ENCODE measurements at places on chromosomes 5 and 9.

GRCh38 chr5:153520952-153521351, 30.5 kb downstream of the GRIA1 start:
- DNase-seq, result no peak

DNA sequence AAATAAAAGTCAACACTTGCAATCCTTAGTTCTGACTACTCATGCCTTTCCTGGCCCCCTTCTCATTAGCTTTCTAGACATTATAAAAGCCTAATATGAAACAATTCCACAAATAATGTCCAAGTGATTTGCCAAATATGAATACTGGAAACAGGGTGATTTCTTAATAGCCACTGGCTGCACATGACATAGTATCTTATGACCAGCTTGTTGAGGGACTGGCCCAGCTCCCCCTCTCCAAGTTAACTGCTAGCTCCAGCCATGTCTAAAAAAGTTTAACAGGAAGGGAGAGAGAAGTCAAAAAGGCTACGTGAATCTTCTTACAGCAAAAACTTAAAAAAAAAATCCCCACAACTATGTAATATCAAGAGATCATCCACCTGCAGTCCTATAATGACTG, 1.5 kb downstream of the CERT1 start:
- DNase-seq, result no peak

DNA sequence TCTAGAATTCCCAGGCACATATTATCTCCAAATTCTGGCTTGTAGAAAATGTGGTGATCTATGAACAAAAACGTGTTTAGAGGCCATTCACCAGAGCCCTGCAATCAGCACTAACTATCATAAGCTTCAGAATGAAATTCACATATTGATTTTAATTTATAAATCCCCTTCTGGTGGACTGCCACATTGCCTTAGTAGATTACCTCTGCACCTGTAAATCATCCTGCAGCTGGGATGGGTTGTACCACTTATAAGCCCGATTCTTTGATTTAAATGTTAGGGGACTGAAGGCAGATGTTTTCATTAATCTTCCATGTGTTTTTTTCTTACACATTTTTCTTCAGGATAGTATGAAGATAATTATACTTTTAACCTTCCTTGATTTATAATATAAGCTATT, 140.7 kb upstream of the PTPRD start:
- no peak for DNase-seq

DNA sequence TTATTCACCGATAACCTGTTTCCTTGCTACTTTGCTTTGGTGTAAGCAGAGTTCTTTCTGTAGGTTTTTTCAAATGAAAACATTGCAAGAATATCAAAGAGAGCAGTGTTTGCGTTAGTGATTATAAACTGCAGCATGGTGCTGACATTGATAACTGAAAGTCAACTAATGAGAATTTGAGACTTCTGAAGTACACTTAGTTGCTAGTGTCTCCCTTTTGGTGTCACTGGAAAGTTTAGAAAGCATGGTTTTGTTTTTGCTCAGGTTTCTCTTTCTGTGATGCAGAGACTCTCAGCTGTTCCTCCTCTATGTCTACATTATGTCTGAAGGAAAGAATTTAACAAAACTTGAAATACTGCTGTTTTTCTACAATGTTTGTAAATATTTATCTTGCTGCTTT, 80.2 kb upstream of the ZNF169 start:
- no peak for DNase-seq

- DNase-seq, result no peak
Measured at GRCh38 chr9:15246708-15247107, 60.3 kb downstream of the TTC39B start.

DNA sequence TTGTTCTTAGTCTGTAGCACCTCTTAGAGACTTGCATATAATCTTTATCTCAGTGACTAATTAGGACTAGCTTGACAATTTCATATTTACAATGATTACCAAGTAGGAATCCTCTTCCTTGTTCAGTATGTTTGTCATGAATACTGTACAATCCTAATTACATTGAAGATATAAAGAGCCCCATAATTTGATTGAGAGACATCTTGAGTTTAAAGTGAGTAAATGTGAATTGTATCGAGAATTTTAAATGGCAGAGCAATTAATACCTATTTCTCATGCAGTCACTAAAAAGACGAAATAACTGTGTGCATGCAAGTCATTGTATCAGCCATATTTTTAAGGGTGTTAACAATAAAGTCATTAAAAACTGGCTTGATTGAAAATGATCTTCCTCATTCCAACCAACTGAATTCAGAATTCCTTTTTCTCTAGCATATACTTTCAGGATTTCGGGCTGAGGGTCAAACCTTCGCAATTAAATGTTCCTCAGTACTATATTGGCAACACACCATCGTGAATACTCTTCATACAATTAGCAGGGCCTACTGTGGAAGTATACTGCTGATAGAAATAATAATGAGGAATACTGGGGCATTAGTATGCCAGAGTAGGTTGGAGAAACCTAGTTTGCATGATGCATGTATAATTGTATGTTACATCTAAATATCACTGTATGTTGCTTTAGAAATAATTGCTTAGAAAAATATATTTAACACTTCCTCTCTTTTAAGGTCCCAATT, 284.7 kb upstream of the TMEM161B start:
- DNase-seq, result no peak

GRCh38 chr5:84249918-84250630, 134.6 kb downstream of the EDIL3 start:
- DNase-seq, result no peak

GRCh38 chr5:150604010-150604409, 36.5 kb upstream of the SYNPO start:
- no peak for DNase-seq

DNA sequence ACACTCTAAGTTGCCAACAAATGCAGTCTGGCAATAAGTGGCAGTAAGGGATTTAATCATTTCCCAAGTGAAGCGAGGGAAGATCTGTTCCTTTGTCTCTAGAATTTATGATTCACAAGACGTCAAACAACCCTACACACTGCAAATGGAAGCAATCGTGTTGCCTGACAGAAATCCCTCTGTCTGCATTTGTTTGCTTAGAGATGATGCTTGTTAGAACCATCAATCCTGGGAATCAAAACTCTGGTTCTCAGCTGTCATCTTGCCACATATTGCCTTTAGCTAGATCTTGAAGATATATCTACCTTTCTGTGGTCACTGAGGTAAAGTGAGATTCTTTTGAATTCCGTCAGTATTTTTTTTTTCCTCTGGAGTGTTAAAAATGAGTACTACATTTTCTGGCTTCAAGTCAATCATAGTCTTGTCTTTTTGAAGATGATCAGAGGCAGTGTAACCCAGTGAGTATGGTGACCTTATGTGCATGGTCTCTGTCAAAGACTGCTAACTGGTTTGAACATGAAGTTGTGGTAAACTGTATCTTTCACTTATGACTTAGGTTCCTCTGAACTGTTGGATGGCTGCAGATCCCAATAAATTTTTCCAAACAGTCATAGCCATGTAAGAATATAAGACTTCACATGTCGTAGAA, 106.4 kb upstream of the STARD4 start:
- DNase-seq, result no peak

GRCh38 chr5:124264499-124264898, 481.9 kb downstream of the ZNF608 start:
- DNase-seq, result no peak

- DNase-seq, result no peak
Measured at GRCh38 chr5:2005101-2006041, 122.6 kb upstream of the IRX4 start.

DNA sequence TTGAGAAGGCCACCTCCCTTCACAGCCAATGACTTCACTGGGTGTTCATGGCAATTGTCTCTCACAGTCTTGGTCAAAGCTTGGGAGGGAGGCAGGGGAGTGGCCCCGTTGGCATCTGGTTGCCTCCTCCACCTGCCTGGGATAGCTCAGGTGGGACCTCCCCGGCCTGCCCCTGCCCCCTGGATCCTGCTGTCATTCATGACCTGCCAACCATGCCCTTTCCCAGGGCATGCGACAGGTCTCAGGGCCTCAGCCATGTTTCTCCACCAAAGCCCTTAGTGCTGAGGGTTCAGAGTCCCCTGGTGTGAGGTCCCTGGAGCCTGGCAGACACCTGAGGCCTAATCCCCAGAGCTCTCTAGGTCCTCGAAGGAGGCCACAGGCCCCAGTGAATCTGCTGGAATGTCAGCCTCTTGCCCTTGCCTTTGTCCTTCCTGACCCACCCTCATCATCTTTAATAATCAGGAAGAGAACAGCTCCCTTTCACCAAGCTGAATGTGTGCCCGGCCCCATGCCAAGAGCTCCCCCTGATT, 5.6 kb downstream of the DAB2IP start:
- no peak for DNase-seq

DNA sequence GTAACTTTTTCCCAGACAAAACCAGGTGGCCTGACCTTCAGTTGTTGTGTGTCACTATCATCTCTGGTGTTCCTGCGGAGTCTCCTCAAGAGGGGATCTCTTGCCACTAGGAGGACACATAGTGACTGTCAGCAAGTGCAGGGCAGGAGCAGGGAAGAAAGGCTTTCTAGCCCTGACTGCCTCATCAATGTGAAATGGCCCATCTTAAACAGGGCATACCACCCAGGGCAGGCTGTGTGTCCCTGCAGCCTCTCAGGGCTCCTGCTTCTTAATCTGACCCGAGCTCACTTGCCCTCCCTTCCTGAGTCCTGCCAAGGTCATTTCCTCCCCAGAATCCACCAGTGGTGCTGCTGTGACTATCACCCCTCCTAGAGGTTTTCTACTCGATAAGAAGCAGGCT, 57.4 kb upstream of the SIMC1 start:
- no peak for DNase-seq

Data from stimulated activated CD8-positive, alpha-beta memory T cell treated with anti-CD3 and anti-CD28 coated beads, Interleukin-2, amount 100 ng/mL, for 48 hours (primary cell).